ENCODE measurements at places on chromosomes 3 and 15.

- DNase-seq = no peak
These were observed 2.1 kb upstream of the FAM131A start for GRCh38 chr3:184335291-184335660.

DNA sequence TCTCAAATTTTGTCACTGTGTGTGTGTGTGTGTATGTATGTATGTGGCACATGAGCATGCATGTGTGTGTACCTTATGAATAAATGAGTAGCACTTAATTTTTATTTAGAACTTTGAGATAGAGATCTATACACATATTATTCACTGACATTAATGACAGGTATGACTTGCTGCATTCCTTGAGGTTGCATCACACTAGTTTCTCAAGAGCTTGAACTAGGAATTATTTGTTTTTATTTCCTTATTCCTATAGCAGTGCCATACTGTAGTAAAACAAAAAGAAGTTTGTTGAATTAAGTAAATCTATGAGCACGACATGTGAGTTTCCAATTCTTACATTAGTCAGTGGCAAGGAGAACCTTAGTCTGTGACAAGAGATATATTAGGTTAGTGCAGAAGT, 943.9 kb downstream of the ROBO1 start:
- no peak for DNase-seq

- DNase-seq = no peak
These were observed 39.7 kb downstream of the SGO1 start for GRCh38 chr3:20146301-20146700.

DNA sequence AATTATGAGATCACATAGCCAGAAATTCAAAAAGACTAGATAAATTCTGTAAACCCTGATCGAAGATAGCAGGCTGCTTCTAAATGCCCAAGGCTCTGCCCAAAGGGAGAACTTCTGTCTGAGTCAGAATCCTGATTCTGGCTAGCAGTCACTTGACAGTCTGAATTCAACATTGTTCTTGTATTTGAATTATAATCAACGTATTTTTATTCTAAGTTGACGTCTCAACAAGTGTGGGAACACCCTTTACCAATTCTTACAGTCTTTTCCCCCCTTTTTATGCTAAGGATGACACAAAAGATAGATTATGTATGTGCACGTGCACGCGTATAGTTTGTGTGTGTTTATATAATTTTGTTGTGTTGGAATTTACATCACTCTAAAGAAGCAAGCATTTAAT, 552.8 kb downstream of the NAALADL2 start:
- no peak for DNase-seq

DNA sequence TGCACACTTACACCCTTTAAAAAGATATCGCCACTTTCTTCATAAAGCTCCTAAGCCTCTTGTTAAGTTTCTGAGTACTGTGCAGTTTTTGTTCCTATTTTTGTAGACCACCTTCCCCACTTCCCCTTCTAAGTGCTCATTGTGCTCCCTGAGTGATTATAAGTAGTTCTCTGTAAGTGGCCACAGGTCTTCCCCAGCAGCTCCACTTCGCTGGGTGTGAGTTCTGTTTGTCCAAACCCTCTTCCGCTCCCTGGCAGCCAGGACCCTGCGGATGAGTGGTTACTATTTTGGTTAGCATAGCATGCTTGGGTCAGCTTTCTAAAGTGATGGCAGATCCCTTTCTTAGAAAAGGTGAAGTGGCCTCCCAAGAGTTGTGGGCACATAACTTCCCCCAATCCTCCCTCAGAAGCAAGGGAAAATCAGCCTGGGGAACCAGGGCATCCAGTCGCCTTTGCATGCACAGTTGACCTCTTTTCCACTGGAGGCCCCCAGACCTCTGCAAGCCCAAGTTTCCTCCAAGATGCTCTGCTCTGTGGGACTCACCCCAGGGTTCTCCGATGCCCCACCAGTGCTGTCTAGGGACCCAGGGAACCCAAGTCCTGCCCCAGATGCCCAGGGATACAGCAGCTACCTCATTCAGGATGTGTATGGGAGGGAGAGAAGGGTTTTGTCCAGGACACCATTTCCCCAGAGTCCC, 69.6 kb downstream of the ATP10A start:
- DNase-seq = no peak

DNA sequence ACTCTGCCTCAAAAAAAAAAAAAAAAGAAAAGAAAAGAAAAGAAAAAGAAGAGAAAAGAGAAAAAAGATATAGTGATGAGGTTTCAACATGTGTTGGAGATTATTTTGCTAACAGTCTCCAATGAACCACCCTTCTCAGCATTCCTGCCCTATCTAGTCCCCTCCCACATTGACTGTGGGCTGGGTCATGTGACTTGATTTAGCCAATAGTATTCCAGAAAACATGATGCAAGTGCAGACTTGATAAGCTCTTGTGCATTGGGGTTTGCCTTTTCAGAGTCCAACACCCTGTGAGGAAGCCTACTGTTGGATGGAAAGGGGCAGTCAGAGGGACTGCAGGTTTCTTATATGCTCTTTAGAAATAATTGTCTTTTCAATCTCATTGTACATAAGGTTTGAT, 37.8 kb upstream of the MED12L start:
- peak; percentile 11 for DNase-seq

DNA sequence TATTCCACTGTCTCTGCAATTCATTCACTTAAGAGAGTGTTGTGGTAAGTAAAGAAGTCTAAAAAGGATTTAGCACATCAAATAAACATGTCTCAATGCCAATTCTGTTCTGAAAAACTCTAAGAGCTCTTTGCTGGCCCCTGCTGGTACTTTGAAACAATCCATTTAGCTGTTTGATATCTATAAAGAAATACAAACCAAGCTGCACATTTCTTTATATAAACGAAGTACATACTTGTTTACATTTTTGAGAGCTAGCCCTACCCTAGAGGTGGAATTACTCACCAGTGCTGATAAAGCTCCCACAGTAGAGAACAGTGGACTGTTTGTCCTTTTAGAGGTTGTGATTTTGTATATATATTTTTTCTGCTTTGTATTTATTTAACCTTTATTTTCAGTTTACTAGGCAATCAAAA, 75.5 kb downstream of the NEDD4 start:
- DNase-seq = peak; percentile 81

- DNase-seq = no peak
These were observed 27.7 kb upstream of the SMAD3 start for GRCh38 chr15:67037694-67038093.

DNA sequence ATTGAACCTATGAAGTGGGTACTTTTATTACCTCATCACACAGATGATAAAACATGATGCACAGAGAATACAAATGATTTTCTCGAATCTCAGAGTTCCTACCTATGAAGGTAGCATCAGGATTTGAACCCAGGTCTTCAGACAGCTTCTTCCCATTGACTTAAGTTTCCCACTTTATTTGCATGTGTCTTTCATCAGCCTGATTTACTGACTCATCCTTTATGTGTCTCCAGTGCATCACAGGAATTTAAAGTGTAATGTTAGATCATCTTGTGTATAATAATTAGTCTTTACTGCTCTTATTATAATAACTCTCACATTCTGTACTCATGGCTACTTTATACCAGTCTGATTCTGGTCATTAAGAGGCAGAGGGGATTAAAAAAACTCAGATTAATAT, 449.4 kb upstream of the SUCLG2 start:
- DNase-seq = no peak

GRCh38 chr3:170372190-170372879, 14.8 kb downstream of the SKIL start:
- no peak for DNase-seq

GRCh38 chr3:82002491-82002890, 241.0 kb upstream of the GBE1 start:
- DNase-seq = no peak

GRCh38 chr15:94579286-94579685, 347.9 kb downstream of the MCTP2 start:
- no peak for DNase-seq

- DNase-seq = peak; percentile 82
These were observed 1.5 kb upstream of the MYNN start for GRCh38 chr3:169771497-169772304.

DNA sequence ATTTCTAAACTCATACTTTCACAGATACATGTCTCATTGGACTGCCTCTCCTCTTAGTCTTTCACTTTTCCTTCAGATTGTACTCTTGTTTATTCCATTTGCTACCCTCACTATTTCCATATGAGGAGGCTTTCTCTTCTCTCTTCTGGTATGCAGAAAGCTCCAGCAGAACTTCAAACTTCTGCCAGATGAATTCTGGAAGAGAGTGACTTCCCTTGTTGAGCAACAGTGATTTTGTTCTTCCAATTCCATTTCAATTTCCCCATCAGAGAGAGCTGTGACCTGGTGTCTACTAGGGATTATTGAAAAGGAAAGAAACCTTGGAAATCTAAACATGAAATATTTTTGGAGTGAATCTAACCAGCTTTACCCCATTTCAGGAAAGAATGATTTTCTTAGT, 523.2 kb upstream of the ZNF717 start:
- peak; percentile 9 for DNase-seq

DNA sequence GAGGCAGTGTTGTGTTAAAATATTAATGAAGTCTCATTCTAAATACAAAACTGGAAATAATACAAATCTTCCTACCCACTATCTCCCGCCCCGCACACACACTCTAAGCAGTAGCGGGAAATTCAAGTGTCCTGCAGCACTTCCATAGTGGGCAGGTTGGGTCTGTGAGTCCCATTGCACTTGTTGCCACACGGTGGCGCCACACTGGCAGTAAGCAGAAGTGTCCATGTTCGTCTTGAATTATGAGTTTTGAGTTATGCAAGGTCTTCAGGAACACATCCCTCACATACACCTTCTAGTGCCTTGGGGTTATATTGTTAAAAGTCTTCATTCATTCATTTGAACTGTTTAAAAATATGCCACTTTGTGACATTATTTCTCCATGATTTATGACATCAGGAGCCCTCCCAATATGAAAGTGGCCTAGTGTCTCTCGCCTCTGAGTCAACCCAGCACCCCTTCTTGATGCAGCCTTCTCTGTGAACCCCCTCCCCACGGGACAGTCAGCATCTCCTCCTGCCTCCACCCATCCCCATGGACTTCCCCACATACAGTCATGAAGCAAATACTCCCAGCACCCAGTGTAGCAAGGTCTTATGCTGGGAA, 17.6 kb upstream of the CCDC174 start:
- peak; percentile 43 for DNase-seq

DNA sequence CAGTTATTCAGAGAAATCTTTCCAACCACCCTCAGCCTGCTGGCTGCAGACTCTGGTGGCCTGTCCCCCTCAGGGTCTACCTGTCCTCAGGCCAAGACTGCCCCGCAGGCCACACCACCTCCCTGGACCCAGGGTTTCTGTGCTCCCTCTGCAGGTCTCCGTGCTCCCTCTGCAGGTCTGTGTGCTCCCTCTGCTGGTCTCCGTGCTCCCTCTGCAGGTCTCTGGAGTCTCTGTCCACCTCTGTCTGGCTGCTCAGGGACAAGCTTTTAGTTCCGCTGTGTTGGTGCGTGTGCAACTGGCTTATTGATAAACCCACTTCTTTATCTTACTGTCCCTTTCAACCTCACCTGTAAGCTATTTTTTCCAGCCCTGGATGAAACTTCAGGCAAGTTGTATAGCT, 30.1 kb downstream of the BDH1 start:
- DNase-seq = peak; percentile 23

DNA sequence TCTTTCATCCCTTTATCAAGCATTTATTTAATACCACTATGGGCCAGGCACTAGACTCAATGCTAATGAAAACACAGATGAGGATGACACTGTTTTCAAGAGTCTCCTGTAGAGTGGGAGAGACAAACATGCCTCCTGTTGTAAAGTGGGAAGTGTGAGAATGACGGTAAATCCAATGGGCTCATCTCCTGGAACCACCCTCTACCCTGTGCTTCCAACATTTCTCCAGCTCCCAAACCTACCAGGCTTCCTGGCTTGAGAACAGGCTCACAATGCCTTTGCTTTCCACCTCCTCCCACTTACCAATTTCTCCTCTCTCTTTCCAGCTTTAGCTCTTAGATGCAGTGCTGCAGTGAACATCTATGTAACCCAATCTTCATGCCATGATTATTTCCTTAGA, 54.1 kb upstream of the TBC1D23 start:
- no peak for DNase-seq

- DNase-seq = no peak
These were observed 67.5 kb upstream of the LRRFIP2 start for GRCh38 chr3:37241880-37242279.

GRCh38 chr3:171801738-171802589, 8.3 kb downstream of the PLD1 start:
- peak; percentile 86 for DNase-seq

DNA sequence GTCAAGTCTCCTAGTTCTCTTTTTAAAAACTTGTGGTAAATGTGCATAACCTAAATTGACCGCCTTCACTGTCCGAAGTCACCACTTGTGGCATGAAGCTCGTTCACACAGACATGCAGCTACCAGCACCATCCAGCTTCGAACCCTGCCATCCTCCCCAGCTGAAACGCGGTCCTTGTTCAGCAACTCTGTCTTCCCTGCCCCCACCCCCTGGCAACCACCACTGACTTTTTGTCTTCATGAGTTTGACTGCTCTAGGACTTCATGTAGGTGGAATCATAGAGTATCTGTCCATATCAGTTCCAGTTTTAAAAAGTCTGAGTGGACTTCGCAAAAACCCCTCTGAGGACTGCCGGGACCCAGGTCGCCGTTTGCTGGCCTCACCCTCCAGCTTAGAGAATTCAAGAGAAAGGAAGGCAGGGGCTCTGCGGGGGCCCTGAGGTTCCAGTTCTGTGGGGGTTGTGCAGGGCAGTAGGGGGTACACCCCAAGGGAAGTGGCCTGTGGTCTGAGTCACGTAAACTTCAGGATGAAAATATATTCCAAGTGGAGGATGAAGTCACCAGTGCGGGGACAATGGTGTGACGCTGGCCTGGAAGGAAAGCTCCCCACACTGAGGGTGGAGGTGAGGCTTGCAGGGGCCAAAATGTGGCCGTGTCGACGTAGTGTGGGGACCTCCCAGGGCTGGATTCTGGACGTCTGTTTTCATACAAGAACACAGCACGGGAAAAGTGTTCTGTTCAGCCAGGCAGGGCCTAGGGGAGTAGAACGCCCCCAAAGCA, 67.6 kb downstream of the ABTB1 start:
- DNase-seq = no peak

- DNase-seq = no peak
These were observed 415.2 kb downstream of the RAP2B start for GRCh38 chr3:153577059-153577736.

DNA sequence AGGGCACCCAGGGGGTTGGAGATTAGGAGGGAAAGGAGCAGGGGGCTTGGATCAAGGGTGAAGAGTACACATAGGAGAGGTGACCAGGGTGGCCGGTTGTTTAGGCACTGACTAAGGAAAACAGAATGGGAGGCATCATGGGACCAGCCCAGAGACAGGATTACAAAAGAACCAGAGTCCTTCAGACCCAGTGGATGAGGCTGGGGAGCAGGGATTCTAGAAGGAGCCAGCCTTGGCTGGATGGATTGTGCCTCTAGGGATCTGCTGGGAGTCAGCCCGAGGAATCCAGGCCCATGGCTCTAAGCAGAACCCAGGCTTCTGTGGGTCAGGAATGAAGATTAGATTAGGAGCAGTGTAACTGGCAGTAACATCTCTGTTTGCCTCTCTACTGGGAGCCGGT, 98.6 kb downstream of the ARNT2 start:
- no peak for DNase-seq

- DNase-seq = no peak
These were observed 133.6 kb upstream of the ARPP21 start for GRCh38 chr3:35505772-35506171.
